ENCODE measurements at places on chromosomes 5 and 9.

DNA sequence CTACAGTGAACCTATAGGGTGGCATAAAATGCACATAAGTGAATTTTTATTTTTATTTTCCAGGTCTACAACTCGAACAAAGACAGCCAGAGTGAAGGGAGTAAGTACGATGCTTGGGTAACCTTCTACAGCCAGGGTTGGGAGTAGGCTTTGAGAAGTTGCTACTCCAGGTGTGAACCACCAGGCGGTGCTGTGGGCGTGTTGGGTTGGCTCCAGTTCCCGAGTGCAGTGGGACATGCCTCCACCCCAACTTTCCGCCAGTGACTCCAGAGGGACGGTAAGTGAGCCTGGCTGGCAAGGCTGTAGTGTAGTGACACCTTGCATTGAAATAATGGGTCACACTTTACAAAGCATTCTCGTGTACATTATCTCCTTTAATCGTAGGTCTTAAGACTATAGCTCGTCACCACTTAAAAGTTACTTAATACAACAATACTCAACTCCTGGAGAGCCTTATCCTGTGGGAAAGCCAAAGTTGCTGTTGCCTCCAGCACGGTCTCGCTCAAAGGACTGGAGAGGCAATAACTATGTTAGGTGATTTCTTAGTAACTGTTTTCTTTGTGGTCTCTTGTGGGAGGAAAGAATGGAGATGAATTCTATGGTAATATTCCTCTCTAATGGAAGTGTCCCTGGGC, 244.0 kb downstream of the ARHGAP26 start:
- H3K4me3 ChIP-seq: no peak overlapping the region
- H3K27me3 ChIP-seq: no peaks in the 10 kb centered on the region
- DNase-seq: no peak
- H3K36me3 ChIP-seq: no peaks in the 10 kb centered on the region
- H3K27ac ChIP-seq: no peak overlapping the region

GRCh38 chr5:89457411-89458331, 574.7 kb upstream of the MEF2C start:
- no peaks in the 10 kb centered on the region for H3K36me3 ChIP-seq
- peak overlapping the region; percentile 49 for H3K27ac ChIP-seq
- H3K4me1 ChIP-seq: peaks cover 22% of the 10 kb centered on the region
- H3K27me3 ChIP-seq: no peaks in the 10 kb centered on the region

DNA sequence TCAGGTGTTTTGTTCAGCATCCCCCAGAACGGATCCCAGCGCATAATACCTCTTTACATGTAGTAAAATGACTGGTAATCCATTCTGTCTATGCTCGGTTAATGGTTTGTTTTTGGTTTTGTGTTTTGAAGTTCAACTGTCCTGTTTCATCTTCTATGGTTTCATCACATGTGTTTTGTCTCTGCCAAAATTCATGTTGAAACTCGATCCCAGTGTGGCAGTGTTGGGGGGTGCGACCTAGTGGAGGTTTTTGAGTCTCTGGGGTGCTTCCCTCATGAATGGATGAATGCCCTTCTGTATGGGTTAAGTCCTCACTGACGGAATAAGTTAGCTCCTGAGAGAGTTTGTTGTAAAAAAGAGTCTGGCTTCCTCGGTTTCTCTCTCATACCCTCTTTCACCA, 317.4 kb downstream of the KDM4C start:
- no peak overlapping the region for H3K27ac ChIP-seq
- H3K36me3 ChIP-seq: no peaks in the 10 kb centered on the region
- DNase-seq: no peak

DNA sequence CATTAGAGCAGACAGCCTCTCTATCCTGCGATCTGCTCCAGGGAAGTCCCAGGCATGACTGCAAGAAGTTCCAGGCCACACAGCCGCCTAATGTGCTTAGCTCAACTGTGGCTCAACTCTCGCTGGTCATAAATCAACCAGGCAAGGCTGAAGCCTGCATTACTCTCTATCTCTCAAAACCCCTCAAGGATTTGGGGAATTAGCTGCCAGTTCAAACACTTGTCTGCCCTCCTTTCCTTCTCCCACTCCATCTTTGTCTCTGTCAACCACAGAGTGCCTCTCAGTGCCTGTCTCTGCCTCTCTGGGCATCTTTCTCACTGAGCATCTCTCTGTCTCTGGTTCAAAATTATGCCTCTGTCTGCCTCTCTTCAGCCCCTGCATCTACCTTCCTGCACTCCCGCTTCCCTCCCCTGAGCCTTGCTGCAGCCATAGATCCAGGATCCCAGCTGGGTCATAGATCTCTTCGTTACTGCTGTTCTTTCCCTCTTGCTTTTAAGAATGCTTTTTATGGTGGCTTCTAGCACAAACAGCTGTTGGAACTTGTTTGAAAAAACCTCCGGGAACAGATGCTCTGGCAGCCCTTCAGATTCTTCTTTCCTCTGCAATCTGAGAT, 27.9 kb upstream of the GALNT10 start:
- no peaks in the 10 kb centered on the region for H3K27me3 ChIP-seq
- no peak overlapping the region for H3K27ac ChIP-seq
- no peak for DNase-seq
- no peak overlapping the region for H3K4me3 ChIP-seq
- peaks cover 16% of the 10 kb centered on the region for H3K4me1 ChIP-seq

DNA sequence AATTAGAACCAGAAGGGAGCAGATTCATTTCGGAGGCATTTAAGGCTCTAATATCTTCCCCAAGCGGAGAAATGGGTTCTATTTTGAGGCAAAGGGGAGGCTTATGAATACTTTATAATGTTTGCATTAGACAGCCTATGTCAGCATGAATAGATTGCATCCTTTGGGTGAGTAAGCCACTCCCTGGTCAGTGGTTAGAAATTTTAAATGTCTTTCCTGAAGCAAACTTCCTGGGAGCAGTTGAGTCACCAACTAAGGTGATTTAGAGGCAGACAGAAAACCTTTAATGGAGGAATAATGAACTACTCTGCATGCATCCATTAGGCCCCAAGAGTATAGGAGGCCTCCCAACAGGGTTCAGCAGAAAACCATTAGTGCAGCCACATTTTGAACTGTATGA, 204.9 kb downstream of the ELAVL2 start:
- no peak overlapping the region for H3K4me3 ChIP-seq
- no peak overlapping the region for H3K27ac ChIP-seq
- H3K27me3 ChIP-seq: no peaks in the 10 kb centered on the region
- no peaks in the 10 kb centered on the region for H3K36me3 ChIP-seq
- peaks cover 9% of the 10 kb centered on the region for H3K4me1 ChIP-seq

GRCh38 chr9:21995666-21996398, 1.2 kb downstream of the CDKN2B-AS1 start:
- no peaks in the 10 kb centered on the region for H3K36me3 ChIP-seq
- H3K27ac ChIP-seq: peak overlapping the region; percentile 76
- H3K4me1 ChIP-seq: peaks cover 9% of the 10 kb centered on the region
- H3K4me3 ChIP-seq: peak overlapping the region; percentile 88
- DNase-seq: peak; percentile 26

GRCh38 chr9:15300218-15300617, 6.8 kb downstream of the TTC39B start:
- H3K27me3 ChIP-seq: no peaks in the 10 kb centered on the region
- DNase-seq: no peak
- H3K4me3 ChIP-seq: no peak overlapping the region
- no peak overlapping the region for H3K27ac ChIP-seq

DNA sequence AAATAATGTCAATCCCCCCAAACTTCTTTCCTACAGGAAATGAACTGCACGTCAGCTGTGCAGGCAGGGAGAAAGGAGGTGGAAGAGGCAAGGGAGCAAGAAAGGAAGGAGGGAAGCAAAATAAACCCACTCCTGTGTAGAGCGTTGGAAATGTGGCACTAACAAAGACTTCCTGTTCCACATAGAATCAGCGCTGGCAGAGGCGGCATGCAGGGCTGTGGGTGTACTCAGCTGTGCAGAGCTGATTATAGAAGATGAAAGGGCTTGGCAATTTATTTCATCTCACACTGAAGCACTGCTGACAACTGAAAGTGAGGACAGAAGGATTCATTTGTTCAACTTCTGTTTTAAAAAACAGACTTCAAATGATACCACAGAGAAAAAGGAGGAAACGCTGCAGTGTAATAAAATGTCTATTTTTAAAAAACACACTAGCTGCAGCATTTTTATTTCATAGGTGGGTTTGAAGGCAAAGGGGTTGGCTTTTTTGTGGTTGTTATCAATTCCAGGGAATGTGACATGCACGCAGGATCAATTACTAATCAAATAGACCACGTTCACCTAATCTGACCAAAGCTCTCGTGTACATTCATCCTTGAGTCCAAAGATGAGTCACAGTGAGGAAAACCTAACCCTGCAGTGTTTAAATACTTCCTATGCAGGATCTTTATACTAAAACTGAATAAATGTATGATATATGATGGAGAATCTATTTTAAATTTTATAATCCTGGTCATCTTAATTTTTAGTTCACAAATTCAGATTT, 583.5 kb downstream of the ZNF608 start:
- H3K4me1 ChIP-seq: peaks cover 7% of the 10 kb centered on the region
- peak; percentile 38 for DNase-seq
- no peak overlapping the region for H3K27ac ChIP-seq
- no peaks in the 10 kb centered on the region for H3K36me3 ChIP-seq

GRCh38 chr5:90871391-90871991, 312.9 kb downstream of the ADGRV1 start:
- H3K27ac ChIP-seq: no peak overlapping the region
- H3K4me1 ChIP-seq: peaks cover 16% of the 10 kb centered on the region
- DNase-seq: no peak
- H3K4me3 ChIP-seq: no peak overlapping the region
- H3K27me3 ChIP-seq: no peaks in the 10 kb centered on the region

DNA sequence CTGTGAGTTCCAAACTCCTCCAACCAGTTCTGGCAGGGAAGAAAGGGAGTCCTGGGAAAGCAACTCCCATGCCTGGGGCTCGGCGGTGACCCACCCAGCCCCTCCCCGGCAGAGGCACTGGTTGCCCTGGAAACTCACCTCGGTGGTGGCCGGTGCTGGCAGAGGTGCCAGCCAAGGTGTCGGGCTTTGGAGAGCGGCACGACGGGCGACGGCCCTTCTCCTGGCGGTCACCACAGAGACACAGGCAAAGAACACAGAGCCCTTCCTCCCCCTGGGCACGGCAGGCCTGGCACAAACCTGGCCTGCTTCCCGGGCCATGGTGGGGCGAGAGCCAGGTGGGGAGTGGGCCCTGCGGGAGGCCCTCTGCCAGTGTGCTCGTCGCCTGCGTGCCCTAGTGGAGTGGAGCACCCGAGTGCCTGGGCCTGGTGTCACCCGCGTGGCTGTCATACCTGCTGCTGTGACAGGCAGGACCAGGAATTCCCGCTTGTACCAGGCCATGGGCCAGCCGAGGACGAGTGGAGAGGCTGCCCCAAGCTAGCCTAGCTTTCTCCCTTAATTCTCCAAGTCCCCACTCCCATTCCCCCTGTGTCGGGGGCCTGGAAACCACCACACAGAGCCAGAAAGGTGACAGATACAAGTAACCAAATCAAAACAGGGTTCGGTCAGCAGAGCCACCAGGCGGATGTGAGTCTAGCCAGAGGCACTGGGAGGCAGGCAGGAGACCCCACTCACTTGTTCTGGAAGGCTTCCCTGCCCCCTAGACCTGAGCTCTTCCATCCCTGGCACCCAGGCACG, 8.2 kb upstream of the RALGDS start:
- no peaks in the 10 kb centered on the region for H3K27me3 ChIP-seq
- no peak for DNase-seq
- peak overlapping the region; percentile 53 for H3K27ac ChIP-seq
- H3K4me3 ChIP-seq: no peak overlapping the region

GRCh38 chr5:77250021-77250420, 39.5 kb downstream of the PDE8B start:
- H3K27ac ChIP-seq: no peak overlapping the region
- no peaks in the 10 kb centered on the region for H3K4me1 ChIP-seq
- DNase-seq: no peak

DNA sequence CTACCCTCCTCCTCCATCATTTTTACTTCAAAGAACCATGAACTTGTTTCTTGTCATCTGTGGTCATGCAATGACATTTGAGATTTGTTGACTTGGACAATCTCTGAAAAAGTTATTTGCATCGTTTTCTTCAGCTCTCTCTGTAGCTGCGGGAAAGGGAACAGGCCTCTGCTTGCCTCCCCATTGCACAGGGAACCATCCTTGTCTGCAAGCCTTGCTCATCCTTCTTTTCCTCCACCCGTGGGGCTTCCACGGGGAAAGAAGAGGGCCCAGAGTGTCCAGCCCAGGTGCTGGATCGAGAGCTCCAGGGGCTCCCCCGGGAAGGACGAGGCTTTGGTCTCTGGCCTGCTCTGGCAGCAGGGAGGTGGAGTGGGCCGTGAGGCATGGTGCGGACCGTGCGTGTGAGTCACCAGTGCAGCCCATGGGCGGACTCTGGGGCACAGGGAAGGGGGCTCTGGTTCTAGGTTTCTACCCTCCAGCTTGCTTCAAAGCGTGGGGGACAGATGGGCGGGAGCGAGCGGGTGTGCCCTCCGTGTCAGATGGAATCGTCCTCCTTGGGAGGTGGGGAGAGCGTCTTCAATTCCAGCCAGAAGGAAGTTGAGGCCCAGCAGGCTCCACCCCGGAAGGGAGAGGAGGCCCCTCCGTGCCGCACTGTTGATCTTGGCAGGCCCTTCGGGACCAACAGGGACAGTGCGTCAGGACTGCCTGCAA, 6.0 kb upstream of the IRX4 start:
- peaks cover 63% of the 10 kb centered on the region for H3K27me3 ChIP-seq
- H3K36me3 ChIP-seq: no peaks in the 10 kb centered on the region
- DNase-seq: no peak
- H3K4me3 ChIP-seq: no peak overlapping the region
- peaks cover 9% of the 10 kb centered on the region for H3K4me1 ChIP-seq
- no peak overlapping the region for H3K27ac ChIP-seq

DNA sequence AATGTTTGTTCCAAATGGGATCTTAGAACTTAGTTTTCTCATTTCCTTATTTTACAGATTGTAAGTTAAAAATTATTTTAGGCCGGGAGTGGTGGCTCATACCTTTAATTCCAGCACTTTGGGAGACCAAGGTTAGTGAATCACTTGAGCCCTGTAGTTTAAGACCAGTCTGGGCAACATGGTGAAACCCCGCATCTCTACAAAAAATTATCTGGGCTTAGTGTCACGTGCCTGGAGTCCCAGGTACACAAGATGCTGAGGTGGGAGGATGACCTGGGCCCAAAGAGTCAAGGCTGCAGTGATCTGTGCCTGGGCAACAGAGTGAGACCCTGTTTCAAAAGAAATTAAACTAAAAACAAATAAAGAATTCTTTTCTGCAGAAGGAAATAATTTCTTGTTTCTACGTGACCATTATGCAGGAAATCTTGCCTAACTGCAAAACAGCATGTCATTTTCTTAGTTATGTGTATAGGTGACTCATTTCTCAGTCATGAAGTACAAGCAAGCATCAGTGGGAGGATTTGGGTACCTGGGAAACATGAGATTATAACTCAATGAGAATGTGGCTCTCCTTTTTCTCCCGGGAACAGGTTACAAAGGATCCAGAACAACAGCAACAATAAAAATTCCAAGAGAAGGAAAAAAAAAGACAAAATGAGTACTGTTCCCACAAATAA, 375.1 kb upstream of the ST8SIA4 start:
- no peaks in the 10 kb centered on the region for H3K36me3 ChIP-seq
- H3K27me3 ChIP-seq: no peaks in the 10 kb centered on the region
- H3K4me1 ChIP-seq: no peaks in the 10 kb centered on the region

GRCh38 chr9:12702160-12702758, 9.1 kb downstream of the TYRP1 start:
- H3K27me3 ChIP-seq: no peaks in the 10 kb centered on the region
- H3K4me1 ChIP-seq: no peaks in the 10 kb centered on the region
- no peaks in the 10 kb centered on the region for H3K36me3 ChIP-seq

All from heart right ventricle (tissue), 16 donors.